ENCODE measurements at places on chromosomes 3 and 15. TPM values are rescaled to one million over a fixed set of nuclear protein-coding genes. Genes with fewer than 3 reads are reported as not detected.

The FAM131A gene
- total RNA-seq, result 9.8 TPM

The TLNRD1 gene
- 7.1 TPM for total RNA-seq

The RARB gene
- total RNA-seq, result 4.1 TPM

The ST8SIA2 gene
- 0.29 TPM for total RNA-seq

Data from osteoblast (primary cell).